ENCODE measurements at places on chromosomes 7 and 10.

- no peak for DNase-seq
Measured at GRCh38 chr7:78642751-78643150, 810.7 kb downstream of the MAGI2 start.

- peak; percentile 21 for DNase-seq
Measured at GRCh38 chr7:128030654-128031611, at the start of gene LRRC4. Gene LRRC4, minus strand, starts transcription at chr7:128031437. Its CDS starts 797 bp downstream, at chr7:128030640.

- DNase-seq, result no peak
Measured at GRCh38 chr7:75993689-75994387, 557 bp downstream of the TMEM120A start.

- DNase-seq, result no peak
Measured at GRCh38 chr10:87750001-87750671, 67.9 kb downstream of the ATAD1 start.

- DNase-seq, result no peak
Measured at GRCh38 chr7:34659472-34660075, 1.6 kb downstream of the NPSR1 start.

- peak; percentile 96 for DNase-seq
Measured at GRCh38 chr7:139341058-139341775, at the start of gene FMC1. Gene FMC1, plus strand, starts transcription at chr7:139341337. Its CDS starts 48 bp downstream, at chr7:139341385.

DNA sequence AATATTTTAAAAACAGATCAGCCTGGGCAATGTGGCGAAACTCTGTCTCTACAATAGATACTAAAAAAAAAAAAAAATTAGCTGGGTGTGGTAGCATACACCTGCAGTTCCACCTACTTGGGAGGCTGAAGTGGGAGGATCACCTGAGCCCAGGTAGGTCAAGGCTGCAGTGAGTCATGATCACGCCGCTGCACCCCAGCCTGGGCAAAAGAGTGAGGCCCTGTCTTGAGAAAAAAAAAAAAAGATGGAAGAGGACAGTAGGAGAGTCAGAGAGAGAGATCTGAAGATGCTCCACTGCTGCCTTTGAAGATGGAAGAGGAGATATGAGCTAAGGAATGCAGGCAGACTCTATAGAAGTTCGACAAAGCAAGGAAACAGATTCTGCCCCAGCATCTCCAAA is 181.9 kb downstream of the CALN1 start:
- no peak for DNase-seq

- no peak for DNase-seq
Measured at GRCh38 chr7:116543664-116544063, 18.8 kb downstream of the CAV1 start.

GRCh38 chr10:48938281-48938680 is 1.4 kb downstream of the LRRC18 start:
- no peak for DNase-seq

DNA sequence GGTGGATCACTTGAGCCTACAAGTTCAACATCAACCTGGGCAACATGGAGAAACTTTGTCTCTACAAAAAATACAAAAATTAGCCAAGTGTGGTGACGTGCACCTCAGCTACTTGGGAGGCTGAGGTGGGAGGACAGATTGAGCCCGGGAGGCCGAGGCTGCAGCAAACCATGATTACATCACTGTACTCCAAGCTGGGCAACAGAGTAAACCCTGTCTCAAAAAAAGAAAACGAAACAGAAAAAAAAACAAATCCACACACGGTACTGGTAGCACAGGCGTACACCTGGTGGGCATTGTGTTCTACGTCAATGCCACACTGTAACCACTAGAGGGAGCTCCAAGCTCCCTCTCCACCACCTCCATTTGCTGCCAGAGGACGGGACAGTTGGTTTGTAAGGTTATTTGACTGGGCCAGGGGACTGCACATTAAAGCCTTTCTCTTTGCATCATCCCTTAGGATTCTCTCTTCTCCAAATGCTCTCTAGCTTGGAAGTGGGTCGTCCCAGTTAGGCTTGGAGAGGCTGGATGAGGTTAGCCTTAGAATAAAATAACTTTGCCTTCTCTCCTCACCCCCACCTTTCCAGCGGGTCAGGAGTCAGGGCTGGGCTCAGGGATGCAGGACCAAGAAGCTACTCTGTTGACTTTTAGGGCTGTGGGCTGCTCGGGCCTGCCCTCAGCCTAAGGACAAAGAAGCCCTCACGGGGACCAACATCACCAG is 130.8 kb downstream of the SORBS1 start:
- peak; percentile 27 for DNase-seq

DNA sequence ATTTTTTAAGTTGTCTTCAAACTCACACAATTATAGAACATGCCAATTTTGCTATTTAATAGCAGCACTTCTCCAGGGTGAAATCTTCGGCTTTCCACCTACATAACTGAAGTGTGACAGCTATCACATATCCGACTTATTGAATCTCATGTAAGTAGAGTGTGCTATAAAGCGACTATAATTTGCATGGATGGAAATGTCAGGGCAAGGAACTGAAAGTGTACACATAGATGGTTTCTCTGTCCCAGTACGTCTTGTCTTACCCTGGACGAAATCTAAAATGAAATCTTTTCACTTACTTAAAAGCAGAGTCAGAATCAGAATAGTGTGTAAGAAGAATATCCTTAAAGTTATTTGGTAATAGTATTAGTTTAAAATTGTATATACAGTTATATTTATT is 132.3 kb downstream of the THSD7A start:
- no peak for DNase-seq

GRCh38 chr10:121928528-121928884 is 675 bp upstream of the ATE1 start:
- no peak for DNase-seq

DNA sequence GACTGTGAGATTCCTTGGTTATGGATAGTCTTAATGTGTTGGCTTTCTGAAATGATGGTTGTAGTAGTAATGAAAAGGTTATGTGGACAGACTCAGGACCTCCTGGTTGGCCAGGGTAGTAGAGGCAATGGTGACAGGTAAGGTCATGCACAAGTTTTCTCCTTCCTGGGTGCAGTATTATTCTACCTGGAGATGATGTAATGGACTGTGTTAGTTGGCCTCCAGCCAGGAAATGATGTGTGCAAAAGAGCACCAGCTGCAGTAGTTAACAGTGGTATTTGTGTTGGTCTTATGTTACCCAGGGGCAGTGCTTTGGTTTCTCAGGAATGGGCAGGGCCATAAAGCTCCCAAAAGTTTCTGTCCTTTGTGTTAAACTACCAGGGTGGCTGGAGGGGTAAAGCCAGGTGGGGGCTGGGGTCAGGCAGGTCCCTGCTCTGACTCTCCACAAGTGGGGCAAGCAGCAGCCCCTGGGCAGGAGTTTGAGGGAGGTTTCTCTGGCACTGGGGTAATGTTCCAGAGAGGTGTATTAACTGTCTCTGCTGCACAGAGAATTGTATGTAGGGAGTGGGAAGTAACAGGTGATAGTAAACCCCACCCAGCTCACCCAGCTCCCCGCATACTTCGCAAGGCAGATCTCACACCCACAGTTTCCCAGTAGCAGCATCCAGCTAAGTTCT is 36.3 kb downstream of the GPR22 start:
- no peak for DNase-seq

DNA sequence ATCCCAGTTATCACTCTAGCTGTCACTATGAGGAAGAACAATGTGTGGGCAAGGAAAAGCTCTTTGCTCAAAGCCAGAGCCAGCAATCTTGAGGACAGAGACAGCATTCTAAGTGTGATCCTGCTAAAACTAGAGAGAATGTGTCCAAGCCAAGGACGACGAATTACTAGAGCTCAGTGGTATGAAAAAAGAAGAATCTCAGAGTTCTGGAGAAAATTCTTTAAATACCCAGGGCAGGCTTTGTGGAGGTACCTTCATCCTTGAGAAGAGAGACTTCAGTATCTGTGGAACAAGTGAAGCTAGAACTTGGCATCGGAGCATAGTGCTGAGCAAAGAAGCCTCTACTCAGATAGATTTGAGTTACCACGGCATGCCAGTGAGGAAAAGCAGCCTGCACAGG is 209.8 kb downstream of the TRIL start:
- no peak for DNase-seq

DNA sequence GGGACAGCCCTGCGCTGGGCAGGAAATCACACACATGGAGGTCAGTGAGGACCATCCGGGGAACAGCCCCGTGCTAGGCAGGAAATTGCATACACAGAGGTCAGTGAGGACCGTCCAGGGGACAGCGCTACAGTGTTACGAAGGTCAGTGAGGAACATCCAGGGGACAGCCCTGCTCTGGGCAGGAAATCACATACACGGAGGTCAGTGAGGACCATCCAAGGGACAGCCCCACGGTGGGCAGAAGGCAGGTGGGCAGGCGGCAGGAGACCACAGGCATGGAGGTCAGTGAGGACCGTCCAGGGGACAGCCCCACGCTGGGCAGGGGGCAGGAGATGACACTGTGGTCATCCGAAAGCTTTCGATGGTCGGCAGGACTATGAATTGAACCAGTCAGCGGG is 79.7 kb downstream of the PTPRN2 start:
- DNase-seq, result no peak

DNA sequence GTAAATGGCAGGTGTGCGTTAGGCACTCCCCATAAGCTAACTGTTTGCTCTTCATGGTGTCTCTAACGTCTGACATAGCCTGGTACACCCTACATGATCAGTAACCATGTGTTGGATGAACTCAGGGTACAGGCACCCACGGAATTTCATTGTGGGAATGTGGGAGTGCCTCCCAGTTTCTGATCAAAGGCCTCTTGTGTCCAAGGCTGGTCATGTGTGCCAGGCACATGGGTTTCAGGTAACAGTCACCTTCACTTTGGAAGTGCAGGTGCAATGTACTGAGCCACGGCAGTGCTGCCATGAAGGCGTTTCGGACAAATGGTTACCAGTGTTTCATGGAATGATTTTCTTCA is 298.3 kb downstream of the DNAJB6 start:
- DNase-seq, result no peak

DNA sequence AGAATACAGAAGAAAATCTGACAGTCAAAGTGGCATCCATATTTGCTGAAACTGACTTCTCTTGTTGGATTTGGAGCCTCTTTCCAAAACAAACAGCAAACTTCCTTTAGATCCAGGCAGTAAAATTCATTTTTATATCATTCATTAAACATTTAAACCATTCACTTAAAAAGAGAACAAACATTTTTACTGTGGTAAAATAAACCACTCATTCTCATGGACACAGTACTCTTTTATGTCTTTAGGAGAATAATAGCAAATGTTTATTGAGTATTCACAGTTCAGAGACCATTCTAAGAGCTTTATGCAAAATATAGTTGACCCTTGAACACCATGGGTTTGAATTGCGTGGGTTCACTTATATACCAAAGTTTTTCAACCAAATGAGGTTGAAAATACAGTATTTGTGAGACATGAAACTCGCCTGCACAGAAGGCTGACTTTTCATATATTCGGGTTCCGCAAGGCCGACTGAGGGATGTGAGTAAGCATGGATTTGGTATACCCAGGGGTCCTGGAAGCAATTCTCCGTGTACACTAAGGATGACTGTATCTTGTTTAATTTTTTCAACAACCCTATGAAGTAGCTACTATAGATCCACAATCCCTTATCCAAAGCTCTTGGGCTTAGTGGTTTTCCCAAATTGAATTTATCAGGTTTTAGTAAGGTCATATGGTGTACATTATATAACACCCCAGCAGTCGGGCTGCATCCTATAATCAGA is 49.1 kb downstream of the ATXN7L1 start:
- DNase-seq, result no peak

Data from hippocampal formation (tissue), 2 donors.